Gastrocnemius medialis (tissue), 4 donors: ENCODE measurements at places on chromosomes 1 and 21. TPM values are rescaled to one million over a fixed set of nuclear protein-coding genes. Genes with fewer than 3 reads are reported as not detected.

The HRNR gene
- total RNA-seq, result not detected

The LPAR3 gene
- total RNA-seq, result not detected

The PRRX1 gene
- total RNA-seq, result 35.3 TPM

The SPRR1A gene
- total RNA-seq, result not detected

The KRTAP6-1 gene
- not detected for total RNA-seq

The HTR6 gene
- total RNA-seq, result not detected

- no peak for DNase-seq
These were observed 8.2 kb downstream of the IFFO2 start for GRCh38 chr1:18948048-18948912.

- no peak for DNase-seq
These were observed 3.4 kb upstream of the PPOX start for GRCh38 chr1:161162806-161163205.

- DNase-seq, result no peak
These were observed 77.5 kb upstream of the CSF3R start for GRCh38 chr1:36560177-36560576.

- peak; percentile 28 for DNase-seq
These were observed 1.4 kb downstream of the ESRRG start for GRCh38 chr1:216721863-216722262.

GRCh38 chr1:63363014-63363413 is 4.4 kb upstream of the ALG6 start:
- DNase-seq, result no peak

DNA sequence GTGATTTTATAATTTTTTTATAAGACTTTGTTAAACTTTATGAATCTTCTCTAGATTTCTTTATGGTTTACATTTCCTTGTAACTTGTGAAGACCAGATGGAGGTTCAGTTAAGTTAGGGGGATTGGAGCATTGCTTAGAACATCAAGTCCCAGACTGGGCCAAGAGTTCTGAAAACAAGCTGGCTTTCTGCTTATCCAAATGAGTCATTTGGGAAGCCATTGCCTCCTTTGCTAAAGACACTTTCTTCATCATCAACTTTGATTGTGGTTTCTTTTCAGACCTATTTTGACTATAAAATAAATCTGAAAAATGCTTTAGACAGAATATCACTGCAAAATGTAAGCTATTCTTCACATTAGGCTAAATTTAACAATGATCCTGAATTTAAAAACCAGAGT is 446.8 kb downstream of the USP25 start:
- DNase-seq, result no peak
